ENCODE measurements at places on chromosomes 12 and 14. TPM values are rescaled to one million over a fixed set of nuclear protein-coding genes. Genes with fewer than 3 reads are reported as not detected.

The ST8SIA1 gene
- 0.13 TPM for total RNA-seq

The PTGDR gene
- not detected for total RNA-seq

- DNase-seq, result no peak
Observed at GRCh38 chr12:76611533-76611932, 52.0 kb upstream of the OSBPL8 start.

GRCh38 chr12:57611827-57612710, 834 bp downstream of the ARHGEF25 start:
- DNase-seq, result no peak

DNA sequence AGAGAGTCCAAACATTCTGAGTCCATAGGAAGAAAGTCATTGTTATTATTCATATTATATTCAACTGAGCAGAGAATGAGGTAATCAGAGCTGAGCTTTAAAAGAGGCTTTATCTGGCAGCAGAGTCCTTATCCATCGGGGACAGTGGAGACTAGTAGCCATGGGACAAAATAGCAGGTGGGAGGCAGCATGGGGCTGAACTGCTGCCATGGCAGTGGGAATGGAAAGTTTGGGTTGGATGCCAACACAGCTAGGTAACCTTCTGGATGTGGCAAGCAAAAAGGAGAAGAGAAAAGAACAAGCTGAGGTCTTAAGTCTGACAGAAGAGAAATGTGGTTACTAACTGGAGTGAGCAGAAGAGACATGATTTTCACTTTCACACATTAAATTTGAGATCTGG, 71.0 kb upstream of the CDKN3 start:
- no peak for DNase-seq

Measured in dermis microvascular lymphatic vessel endothelial cell (primary cell).